ENCODE measurements at places on chromosomes 2 and 18.

DNA sequence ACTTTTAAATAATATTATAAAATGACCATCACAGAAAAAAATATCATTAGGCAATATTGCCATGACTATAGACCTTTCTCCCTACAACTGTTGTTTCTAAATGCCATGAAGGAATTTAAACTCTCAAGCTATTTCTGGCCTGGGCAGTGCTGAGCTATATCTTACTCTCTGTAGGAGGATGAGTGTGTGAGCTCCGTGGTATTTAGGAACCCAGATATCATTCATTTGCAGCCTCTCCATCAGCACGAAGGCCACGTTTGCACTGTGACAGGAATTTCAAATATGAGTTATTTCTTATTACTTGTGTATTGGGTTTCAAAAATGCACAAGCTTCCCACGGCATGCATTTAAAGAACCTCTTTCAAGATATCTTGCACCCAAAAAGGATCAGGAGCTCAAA is 35.0 kb upstream of the SOX11 start:
- DNase-seq = no peak

- no peak for DNase-seq
Observed at GRCh38 chr2:156421851-156422250, 14.3 kb upstream of the GPD2 start.

GRCh38 chr18:77119851-77120491 is 12.6 kb downstream of the MBP start:
- DNase-seq = no peak

DNA sequence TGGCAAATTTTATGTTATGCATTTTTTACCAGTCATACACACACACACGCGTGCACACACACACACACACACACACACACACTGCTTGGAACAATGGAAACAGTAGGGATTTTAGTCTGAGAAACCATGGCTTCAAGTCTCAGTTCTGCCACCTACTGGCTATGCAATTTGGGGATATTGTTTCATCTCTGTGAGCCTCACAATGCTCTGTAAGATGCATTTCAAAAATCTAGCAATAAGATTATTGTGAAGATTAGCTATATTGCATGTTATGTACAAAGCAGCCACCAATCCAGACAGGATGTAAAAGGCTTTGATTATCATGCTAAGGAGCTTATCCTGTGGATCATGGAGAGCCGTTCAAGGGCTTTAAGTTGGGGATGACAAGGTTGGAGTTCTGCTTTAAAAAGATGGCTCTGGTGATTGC is 401.4 kb downstream of the NBAS start:
- peak; percentile 22 for DNase-seq

DNA sequence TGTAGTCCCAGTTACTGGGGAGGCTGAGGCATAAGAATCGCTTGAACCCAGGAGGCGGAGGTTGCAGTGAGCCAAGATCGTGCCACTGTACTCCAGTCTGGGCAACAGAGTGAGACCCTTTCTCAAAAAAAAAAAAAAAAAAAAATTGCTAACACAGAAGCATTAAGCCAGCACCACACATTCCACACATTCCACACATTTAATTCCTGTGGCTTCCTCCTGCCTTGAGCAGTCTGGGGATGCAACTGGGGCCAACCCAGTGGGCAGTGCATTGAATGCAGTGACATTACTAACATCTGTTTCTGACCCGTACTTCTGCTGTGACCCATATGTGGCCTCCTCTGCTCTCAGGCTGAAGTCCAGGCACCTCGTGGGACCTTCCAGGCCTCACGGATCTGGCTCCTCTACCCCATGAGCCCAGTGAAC is 107.0 kb downstream of the BCL2L11 start:
- no peak for DNase-seq

GRCh38 chr2:99490623-99491461 is 1.0 kb upstream of the REV1 start:
- no peak for DNase-seq

- DNase-seq = no peak
Observed at GRCh38 chr18:44041961-44042360, 638.7 kb upstream of the SETBP1 start.

GRCh38 chr2:69830045-69830905 is 815 bp downstream of the GMCL1 start:
- DNase-seq = peak; percentile 25

DNA sequence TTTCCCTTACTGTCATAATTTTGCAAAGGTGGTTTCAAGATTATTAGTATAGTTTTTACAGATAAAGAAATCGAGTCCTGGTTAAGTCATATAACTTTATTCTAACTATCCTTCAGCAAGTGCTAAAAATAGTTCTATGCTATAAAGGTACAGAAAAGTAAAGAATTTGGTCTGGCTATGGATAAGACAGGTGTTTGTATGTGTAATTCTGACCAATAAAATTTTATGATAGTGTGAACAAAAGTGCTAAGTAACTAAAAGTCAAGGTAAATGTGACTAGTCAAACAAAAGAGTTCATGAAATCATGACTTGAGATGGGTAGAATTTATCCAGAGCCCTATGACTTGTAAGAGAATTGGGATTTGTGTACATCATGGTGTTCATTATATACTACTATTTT is 140.7 kb downstream of the COMMD1 start:
- no peak for DNase-seq

- no peak for DNase-seq
Observed at GRCh38 chr2:86238354-86238753, 39.1 kb downstream of the MRPL35 start.

DNA sequence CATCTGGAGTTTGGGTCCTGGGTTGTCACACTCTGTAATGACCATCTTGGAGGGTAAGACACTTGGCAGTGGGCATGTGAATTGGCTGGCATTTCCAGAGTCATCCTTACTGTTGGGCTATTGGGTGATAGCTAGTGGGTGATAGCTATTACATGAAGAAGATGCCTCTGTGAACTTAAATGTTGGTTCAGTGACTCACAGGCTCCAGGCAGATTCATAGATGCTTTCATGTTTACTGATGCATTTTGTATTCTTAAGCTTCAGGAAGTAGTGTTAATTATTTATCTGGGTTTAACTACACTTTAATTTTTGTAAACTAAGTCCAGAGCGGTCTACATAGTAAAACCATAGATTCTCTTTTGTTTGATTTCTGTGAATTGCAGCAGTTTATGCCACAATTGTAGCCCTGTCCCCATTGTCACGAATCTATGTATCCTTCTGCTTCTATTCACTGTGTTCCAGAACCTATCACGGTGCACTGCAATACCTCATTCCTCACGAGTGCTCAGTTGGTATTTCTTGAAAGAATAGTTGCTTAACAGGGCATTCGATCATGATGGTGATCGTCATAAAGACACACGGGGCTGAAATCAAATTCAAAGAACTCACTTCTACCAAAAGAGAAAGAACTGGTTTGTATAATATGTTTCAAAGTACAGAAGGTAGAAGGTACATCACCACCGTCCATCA is 79.7 kb downstream of the GBX2 start:
- DNase-seq = no peak

- DNase-seq = no peak
Observed at GRCh38 chr18:33128581-33128980, 311.9 kb downstream of the CCDC178 start.
